Left renal pelvis (tissue), 4 donors: ENCODE measurements at places on chromosomes 12 and 14. TPM values are rescaled to one million over a fixed set of nuclear protein-coding genes. Genes with fewer than 3 reads are reported as not detected.

Gene MTA1
- polyA plus RNA-seq = 92.8 TPM

Gene C12orf54
- polyA plus RNA-seq = 0.34 TPM

GRCh38 chr12:106767954-106768822, 6.3 kb upstream of the RIC8B start:
- DNase-seq = no peak

DNA sequence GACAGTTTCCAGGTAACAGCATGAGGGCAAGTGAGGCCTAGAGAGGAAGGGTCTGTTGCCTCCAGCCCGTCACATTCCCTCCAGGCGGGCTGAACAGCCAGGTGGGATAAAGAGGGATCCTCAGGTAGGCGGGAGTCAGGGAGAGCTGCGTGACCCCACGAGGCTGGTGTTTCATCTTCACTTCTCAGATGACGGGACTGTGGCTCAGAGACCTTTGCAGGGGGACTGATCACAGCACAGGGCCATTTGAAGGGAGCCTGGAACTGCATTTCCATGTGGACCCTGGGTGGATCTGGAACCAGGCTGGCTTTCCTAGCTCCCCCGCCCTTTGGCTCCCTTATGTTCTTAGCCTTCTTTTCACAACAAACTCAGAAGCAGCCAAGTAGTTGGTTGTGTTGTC, 37.4 kb downstream of the SH2B3 start:
- DNase-seq = no peak

DNA sequence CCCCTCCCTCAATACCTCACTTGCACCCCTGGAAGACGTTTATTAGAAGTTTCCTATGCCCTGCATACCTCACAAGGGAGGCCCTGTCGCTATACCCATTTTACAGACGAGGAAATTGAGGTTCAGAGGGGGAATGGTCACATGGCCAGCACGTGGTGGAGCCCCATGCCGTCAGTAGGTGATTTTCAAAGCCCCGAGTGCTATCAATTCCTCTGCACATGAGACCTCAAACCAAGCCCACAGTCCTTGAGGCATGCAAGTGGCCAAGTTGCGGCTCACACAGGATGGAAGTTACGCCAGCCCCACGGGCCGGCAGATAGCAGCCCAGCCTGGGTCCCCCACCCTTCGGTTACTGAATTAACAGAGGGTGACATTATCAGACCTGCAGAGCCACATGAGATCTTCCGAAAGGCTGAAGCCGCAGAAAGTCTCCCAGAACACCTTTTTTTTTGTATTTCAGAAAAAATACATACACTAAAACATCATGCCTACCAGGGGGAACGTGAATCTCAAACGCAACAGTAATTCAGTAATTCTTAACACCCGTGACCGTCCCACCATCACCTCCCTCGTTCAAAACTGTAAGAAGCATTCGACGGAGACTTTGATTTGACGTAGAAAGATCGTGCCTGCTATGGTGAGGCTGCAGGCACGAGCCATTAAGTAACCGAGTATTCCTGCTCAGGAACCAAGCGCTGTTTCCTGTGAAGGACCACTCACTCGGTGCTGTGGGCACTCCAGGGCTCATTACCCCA, 129.0 kb downstream of the RFLNA start:
- DNase-seq = no peak

GRCh38 chr14:90428676-90429075, 31.8 kb downstream of the CALM1 start:
- no peak for DNase-seq

Gene ADAM20
- 0.16 TPM for polyA plus RNA-seq

GRCh38 chr14:73736842-73737241, 22.7 kb upstream of the PNMA1 start:
- no peak for DNase-seq

Gene PRB2
- not detected for polyA plus RNA-seq

- DNase-seq = no peak
These were observed at the start of gene C12orf56 for GRCh38 chr12:64390275-64390851. Gene C12orf56, minus strand, starts transcription at chr12:64390758. Its CDS starts 193 bp downstream, at chr12:64390565.
